CD4-positive, alpha-beta T cell treated with Interleukin-1 beta for 1 hour (primary cell): ENCODE measurements at places on chromosomes 6 and 20.

GRCh38 chr6:12115001-12115400 is 102.9 kb downstream of the HIVEP1 start:
- DNase-seq, result no peak

- DNase-seq, result peak; percentile 82
Measured at GRCh38 chr20:63574156-63574828, at the start of gene HELZ2. TSS of gene HELZ2 (minus strand) at chr20:63574239. CDS start at chr20:63572385, 1,854 bp downstream.

DNA sequence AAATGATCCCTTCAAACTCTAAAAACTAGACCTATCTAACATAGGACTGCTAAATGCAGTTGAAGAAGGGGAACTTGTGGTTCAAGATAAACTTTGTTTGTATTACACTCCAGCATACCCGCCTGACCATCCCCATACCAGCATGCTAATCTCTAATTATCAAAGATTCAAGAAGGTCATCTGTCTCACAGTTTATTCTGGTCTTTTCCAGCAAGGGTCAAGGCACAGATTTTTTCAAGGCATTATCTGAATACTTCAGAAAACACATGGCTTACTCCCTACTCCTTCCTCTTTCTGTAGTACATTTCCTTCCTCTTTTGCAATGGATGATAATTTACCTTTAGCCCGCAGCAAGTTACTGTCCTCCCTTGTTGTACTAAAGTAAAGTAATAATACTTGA is 174.1 kb downstream of the PKHD1 start:
- no peak for DNase-seq

GRCh38 chr20:57834306-57835073 is 124.7 kb upstream of the PMEPA1 start:
- DNase-seq, result no peak

DNA sequence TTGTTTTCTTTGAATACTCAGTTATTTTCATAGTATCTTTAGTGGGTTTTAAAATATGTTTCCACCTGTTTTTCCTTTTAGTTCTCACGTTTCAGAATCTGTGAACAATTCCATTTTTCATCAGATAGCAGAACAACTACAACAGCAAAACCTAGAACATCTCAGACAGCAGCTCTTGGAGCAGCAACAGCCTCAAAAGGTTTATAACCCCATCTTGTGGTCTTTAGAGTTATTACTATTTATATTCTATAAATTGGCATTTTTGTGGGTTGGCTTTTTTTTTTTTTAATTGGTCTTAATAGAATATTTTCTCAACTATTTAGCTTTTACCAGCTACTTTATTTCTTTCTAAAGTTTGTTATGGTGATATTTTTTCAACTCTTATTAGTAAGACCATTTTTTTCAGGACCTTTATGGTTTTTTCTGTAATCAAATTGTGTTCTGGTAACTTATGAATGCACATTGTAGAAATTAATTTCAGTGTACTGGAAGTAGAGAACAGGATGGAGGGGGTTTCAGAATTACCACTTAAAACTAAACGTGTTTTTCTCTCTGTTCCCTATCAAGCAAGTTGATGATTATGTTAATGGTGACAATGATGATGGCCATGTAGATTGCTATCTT is 72.2 kb downstream of the SCAF8 start:
- peak; percentile 42 for DNase-seq

DNA sequence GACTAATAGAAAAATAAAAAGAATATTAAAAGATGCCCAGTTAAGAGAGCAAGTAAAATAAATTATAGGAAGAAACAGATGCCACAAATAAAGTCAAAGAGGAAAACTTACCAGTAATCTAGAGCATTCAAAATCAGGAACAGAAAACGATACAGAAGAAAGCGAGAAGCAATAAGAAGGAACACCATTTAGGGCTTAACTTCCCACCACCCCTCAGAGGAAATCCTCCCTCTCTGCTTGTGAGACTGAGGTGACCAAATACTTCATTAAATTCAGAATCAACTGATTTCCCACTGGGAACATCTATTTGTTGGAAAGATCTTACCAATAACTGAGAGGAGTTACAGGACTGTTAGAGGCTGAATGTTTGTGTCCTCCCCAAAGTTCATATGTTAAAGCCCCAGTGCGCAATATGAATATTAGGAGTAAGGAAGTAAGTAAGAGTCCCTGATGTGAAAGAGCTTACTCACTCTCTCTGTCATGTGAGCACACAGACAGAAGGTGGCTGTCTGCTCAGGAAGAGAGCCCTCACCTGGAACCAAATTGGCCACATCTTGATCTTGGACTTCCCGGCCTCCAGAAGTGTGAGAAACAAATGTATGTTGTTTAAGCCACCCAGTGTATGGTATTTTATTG is 19.5 kb downstream of the KATNA1 start:
- no peak for DNase-seq

DNA sequence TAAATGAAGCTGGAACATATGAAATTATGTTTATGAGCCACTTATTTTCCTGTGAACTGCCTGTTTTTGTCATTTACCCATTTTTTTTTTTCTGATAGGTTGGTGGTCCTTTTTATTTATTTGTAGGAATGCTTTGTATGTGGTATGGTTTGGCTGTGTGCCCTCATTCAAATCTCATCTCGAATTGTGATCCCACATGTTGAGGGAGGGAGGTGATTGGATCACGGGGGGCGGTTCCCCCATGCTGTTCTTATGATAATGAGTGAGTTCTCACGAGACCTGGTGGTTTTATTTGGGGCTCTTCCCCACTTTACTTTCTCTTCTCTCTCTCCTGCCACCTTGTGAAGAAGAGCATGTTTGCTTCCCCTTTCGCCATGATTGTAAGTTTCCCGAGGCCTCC is 77.3 kb downstream of the CDH26 start:
- DNase-seq, result no peak

- DNase-seq, result no peak
Measured at GRCh38 chr6:35786810-35787209, 6.0 kb downstream of the CLPSL1 start.

GRCh38 chr6:22656706-22657351 is 87.5 kb downstream of the HDGFL1 start:
- no peak for DNase-seq

DNA sequence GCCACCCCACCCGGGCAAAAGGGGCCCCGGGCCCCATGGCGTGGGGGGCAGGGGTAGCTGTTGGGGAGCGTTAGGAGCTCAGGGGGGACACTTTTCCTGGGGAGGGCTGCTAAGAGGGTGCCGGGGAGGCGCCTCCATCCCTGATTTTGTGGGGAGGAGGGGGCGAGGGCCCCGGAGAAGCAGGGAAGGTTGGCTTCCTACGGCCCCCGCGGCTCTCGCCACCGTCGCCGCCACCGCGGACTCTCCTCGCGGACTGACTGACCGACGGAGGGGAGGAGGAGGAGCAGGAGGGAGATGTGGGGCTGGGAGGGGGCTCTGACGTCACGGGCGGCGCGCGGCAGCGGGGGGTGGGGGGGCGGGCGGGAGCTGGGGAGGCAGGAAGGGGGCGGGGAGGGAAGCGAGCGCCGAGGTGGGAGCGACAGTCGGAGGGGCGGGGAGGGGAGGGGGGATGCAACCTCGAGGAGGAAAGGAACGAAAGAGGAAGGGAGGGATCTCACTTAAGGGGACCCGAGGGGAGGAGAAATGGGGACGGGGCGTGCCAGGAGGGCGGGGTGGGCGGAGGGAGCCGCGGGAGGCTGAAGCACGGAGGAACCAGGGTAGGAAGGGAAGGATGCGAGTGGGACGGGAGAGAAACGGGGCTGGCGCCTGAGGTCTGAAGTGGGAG is 5.1 kb downstream of the GABBR1 start:
- peak; percentile 67 for DNase-seq

DNA sequence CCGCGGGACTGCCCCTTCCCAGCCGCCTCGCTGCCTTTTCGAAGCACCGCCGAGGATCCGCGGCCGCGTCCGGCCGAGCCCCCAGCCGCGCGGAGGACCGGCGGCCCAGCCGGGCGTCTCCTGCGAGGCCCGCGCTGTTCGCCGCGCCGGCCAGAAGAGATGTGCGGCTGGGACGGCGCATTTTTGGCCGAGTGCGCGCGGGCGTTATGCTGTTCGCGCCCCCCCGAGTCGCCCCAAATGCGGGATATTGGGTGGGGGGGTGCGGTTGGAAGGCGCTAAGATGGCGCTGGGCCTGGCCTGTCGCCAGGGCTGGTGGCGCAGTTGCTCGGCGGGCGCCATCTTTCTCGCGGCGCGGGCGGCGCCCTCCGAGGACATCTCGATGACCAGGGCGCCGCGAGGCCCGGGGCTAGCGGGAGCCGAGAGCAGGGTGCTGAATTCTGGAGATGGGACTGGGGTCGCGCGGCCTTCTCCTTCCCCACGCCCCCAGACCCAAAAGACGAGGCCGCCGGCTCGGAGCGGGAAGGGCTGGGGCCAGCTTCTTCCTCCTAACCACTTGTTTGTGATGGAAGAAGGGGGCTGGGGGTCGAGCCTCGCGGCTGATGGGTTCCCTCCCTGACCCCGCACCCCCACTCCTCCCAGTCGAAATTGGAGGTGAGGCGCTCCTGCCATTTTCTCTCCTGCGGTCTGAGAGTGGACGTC is 1.5 kb downstream of the BICRAL start:
- DNase-seq, result peak; percentile 85

- no peak for DNase-seq
Measured at GRCh38 chr6:141361559-141361958, 771.2 kb upstream of the GJE1 start.

DNA sequence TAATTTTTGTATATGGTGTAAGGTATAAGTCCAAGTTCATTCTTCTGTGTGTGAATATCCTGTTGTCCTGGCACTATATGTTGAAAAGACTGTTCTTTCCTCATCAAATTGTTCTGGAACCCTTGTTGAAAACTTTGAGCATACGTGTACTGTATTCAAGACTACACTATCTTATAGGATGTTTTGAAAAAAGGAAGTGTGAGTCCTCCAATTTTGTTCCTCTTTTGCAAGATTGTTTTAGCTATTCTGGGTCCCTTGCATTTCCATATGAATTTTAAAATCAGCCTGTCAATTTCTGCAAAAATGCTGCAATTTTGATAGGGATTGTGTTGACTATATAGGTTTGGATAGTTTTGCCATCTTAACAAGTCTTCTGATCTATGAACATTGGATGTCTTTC is 195.2 kb downstream of the BACH2 start:
- DNase-seq, result no peak

GRCh38 chr6:92362404-92362803 is 1057.0 kb downstream of the EPHA7 start:
- no peak for DNase-seq

- no peak for DNase-seq
Measured at GRCh38 chr20:37299718-37300528, 10.5 kb downstream of the MANBAL start.

- DNase-seq, result peak; percentile 58
Measured at GRCh38 chr20:48818481-48818987, 9.3 kb downstream of the PREX1 start.

GRCh38 chr6:109167562-109167961 is 72.3 kb downstream of the CEP57L1 start:
- no peak for DNase-seq

GRCh38 chr20:673603-674001 is 2.0 kb downstream of the SCRT2 start:
- DNase-seq, result no peak

- no peak for DNase-seq
Measured at GRCh38 chr6:78513856-78514255, 353.5 kb upstream of the IRAK1BP1 start.

DNA sequence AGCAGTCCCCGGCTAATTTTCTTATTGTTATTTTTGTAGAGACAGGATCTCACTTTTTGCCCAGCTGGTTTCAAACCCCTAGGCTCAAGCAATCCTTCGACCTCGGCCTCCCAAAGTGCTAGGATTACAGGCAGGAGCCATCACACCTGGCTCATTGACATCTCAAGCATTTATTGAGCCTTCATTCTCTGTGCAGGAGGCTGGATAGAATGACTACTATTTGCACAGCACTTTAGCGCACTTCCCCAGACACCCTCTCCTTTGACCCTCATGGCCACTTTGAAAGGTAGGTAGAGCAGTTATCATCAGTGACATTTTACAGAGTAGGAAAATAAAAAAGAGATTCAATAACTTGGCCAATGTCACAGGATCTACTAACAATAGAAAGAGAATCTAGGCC is 124.0 kb upstream of the STXBP5 start:
- no peak for DNase-seq

GRCh38 chr20:35735826-35736470 is 6.1 kb downstream of the RBM39 start:
- no peak for DNase-seq

GRCh38 chr6:39224011-39224410 is 5.3 kb downstream of the KCNK5 start:
- no peak for DNase-seq

GRCh38 chr6:155939253-155939652 is 483.6 kb upstream of the NOX3 start:
- DNase-seq, result no peak

GRCh38 chr20:45828589-45828988 is 1.5 kb upstream of the TNNC2 start:
- DNase-seq, result no peak

DNA sequence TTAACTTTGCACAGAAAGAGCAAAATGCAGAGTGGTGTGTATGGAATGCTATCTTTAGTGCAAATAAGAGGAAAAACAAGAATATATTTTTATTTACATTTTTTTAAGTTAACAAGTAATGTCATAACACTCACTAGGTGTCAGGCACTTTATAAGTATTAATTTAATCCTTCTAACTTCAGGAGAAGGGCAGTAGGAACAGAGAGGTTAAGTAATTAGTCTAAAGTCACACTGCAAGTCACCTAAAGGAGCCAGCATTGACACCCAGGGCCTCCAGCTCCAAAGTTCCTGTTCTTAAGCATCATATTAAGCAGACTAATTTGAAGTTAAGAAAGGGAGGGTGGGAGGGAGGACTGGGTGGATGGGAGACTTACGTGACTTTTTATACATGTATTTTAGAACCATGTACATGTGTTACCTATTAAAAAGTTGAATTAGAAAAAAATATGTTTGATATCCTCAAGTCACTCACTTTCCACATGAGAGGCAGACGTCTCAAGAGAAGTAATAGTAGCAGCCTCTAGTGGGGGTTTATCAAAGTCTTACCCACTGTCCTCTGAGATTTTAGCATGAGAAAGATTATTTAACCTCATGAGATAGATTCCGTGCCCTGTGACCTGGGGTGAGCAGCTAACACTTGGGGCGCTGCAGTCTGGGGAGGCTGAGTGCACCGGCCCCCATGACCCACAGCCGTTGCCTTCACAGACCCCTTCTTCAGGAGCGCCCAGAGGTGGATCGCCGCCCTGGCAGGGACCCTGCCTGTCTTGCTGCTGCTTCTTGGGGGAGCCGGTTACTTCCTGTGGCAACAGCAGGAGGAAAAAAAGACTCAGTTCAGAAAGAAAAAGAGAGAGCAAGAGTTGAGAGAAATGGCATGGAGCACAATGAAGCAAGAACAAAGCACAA is 7.0 kb downstream of the BTN3A1 start:
- DNase-seq, result no peak

GRCh38 chr6:109523478-109523877 is 40.5 kb upstream of the ZBTB24 start:
- DNase-seq, result no peak

DNA sequence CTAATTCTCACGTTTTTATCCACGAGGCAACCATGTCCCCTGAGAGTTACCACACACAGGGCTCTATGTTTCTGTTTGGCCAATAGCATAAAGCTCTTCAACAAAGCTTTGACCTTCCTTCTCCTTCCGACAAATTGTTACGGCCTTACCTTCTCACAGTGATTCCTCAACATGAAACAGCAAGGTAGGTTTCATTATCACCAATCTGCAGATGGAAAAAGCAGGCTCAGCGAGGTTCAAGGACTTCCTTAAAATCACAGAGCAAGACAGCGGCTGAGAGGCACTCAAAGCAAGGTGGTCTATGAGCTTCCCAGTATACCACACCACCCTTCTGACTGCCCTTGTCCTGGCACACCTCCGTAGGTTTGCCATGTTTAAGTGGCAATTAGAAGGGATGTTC is 360.0 kb downstream of the CD83 start:
- DNase-seq, result no peak
